ENCODE measurements at places on chromosomes 7 and 10.
A peak's percentile ranks its signal among the peaks of the same experiment; 100 is the strongest.

GRCh38 chr10:12221323-12222298 is 25.6 kb downstream of the CDC123 start:
- peak; percentile 60 for DNase-seq

GRCh38 chr7:124765401-124766352 is at the start of gene GPR37:
TSS of gene GPR37 (minus strand) at chr7:124765792. CDS start at chr7:124764976, 816 bp downstream.
- DNase-seq, result peak; percentile 70

- no peak for DNase-seq
Observed at GRCh38 chr10:7458556-7458955, 47.7 kb upstream of the SFMBT2 start.

- DNase-seq, result no peak
Observed at GRCh38 chr10:132691711-132692153, 94.2 kb downstream of the NKX6-2 start.

- no peak for DNase-seq
Observed at GRCh38 chr7:70589010-70589409, 542.9 kb upstream of the GALNT17 start.

DNA sequence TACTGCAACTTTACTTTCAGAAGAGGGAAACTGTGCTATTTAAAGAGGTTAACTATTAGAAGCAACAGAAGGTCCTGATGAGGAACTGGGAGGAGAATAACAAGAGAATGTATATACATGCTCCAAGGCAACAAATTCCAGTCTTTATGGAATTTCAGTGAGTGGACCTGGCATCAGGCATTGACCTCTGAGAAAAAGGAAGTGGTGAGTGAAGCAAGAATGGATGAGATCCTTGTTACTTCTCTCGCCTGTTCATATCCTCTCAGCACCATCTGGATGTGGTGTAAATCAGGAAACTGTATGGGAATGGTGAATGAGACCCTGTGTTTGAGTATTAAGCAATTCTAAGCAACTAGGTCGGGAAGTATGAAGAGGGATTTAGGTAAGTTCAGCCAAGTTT is 30.3 kb upstream of the KBTBD2 start:
- no peak for DNase-seq

GRCh38 chr10:122121059-122121458 is 132.1 kb downstream of the TACC2 start:
- no peak for DNase-seq

- no peak for DNase-seq
Observed at GRCh38 chr7:127189074-127189473, 63.7 kb downstream of the GRM8 start.

Measured in hematopoietic multipotent progenitor cell treated with erythropoietin and hydrocortisone succinate and interleukin-3 and kit ligand, for 4 days (in vitro differentiated cells).